Non-pigmented ciliary epithelial cell (primary cell): ENCODE measurements at places on chromosomes 6 and 20.
A peak's percentile ranks its signal among the peaks of the same experiment; 100 is the strongest.

DNA sequence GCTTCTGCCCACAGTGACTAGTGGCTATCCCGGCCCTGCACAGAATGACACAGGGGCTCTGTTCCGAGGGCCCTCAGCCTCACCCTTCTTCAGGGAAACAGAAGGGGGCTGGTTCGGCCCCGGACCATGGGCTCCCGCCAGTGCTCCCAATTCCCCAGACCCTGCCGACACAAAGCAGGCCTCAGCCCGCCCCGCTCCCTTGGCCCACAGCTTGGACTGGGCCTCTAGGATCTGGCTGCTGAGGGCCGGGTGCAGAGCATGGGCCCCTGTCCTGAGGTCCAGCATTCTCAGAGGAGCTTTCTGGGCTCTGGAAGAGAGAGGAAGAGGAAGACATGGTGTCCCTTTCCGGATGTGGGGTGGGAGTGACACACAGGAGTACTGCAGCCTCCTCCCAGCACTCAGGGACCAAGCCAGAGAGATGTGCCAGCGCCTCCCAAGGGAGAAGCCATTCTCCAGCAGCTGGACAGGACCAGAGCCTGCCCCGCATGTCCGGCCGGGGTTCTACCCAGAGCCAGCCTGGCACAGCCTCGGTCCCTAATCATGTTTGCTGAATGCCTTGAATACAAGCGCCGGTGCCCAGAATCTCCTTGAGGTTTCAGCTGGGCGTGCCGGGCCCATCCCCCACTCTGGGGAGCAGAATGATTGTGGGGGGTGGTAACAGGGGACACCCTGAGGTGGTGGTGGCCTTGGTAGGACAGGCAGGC lies 23.9 kb downstream of the C20orf203 start:
- no peak for DNase-seq

DNA sequence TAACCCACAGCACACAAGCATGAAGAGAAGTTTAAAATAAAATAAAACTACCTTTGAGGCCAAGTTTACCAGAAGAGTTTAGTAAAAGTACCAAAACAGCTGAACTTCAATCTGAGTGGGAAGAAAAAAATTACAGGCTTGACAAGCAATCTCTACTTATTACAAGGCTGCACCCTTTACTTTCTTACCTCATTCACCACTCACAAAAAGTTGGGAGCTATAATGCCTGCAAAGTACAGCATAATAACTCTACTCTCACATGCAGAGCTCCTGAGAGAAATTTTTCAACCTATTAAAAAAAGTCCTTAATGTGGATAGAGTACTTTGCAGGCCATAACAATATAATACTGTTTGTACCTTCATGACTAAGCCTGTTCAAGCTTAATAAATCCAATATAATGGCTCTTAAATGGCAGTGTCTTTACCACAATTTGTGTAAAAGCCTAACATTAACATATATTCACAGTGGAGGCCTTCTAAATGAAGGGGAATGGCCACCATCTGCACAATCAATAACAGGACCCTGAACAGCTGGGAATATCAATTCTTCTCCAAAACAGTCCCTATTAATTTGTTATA lies 103.1 kb downstream of the DST start:
- no peak for DNase-seq

GRCh38 chr6:148242180-148242579 lies 100.5 kb upstream of the SASH1 start:
- DNase-seq, result no peak

GRCh38 chr20:25865715-25866656 lies 169.3 kb upstream of the ZNF337 start:
- DNase-seq, result no peak

DNA sequence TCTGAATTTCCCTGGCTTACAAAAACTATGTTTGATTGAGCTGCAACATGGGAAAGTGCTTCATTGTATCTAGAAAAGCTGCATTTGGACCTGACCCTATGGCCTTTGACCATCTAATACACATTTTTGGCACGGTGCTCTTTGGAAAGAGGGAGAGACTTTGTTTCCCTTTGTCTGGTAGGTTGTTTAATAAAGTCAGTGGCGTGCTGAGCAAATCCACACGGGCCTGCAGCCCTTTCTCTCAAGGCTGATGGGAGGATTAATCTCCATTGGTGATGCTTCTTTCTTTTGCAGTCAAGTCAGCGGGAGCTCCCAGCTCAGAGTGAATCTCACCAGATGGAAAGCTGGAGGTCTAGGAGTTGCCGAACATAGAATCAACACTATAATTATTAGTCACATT lies 314.7 kb upstream of the CNR1 start:
- DNase-seq, result no peak

DNA sequence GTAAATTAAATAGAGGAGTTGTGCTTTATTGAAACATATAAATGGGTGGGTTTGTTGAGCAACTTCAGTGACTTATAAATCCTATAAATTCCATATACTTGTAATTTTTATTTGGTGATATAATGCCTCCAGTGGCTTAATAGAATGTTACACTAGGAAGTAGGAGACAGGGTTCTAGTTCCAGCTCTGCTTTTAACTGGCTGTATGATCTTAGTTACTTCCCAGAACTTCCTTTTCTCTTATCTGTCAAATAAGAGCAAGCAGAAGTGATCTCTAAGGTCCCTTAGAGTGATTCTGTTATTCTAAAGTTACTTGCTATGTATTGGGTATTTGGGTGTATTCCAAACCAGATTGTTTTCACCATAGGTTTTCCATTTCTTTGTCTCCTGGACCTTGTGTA lies 10.2 kb downstream of the ZSCAN23 start:
- DNase-seq, result no peak

GRCh38 chr6:21270636-21271201 lies 322.8 kb upstream of the SOX4 start:
- no peak for DNase-seq

DNA sequence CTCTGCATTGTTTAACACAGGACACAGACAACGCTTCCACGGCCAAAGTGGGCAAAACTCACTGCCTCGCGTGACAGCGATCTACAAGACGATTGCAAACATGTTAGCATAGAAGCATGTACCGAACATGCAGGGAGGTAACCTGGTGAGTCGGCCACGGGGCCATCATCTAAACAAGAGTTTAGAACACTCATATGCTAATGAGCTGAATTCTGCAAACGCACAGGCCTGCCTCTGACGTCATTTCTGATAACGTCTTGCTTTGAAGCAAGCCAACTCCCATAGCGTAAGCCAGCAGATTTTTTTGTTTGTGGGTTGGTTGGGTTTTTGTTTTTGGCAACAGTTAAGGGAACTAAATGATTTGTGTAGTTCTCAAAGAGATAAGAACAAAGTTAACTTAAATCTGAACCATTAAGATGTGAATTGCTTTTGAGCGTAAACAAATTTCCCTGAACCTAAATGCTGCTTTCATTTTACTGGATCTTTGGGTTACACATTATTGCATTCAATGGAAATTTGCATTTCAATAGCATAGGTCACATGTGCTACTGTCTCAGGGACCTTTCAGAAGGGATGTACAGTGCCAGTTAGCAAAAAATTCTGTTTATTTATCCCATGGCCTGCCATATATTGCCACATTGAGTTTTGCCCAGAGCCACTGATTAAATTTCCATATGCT lies 184.5 kb upstream of the PDE10A start:
- DNase-seq, result no peak

DNA sequence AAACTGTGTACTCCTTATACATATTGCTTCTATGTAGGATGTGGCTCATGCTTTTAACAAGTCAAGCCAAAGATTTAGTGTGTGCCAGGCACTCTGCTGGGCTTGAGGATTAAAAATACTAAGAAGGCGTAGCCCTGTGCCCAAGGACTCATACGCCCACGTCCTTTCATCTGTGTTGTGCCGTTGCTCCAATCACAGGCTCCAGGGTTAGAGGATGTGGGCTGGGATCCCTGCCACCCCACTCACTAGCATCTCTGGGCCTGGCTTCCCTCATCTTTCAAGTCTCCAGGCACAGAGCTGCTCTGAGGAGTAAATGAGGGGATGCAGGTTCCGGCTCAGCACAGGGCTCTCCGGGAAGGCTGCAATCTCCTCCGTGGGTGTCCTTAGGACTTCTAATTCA lies 214.2 kb downstream of the SYNDIG1 start:
- DNase-seq, result no peak

DNA sequence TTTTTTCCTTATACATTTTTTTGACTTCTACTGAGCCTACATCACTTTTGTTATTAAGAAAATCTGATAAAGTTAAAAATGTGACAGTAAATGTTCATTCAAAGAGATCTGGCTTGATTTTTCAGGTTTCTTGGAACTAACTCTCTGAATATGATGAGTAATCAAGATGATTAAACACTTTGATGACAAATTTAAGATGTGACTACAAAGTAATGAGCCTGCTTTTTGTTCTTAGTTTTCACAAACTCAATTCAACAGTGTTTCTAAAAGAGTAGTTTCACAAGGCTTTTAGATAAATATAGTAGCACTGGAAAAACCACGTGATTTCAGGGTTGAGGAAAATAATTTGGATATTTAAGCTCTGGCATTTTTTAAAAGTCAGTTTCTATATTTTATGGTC lies 37.9 kb upstream of the HDDC2 start:
- no peak for DNase-seq

- DNase-seq, result no peak
These were observed 27.0 kb downstream of the NUP153 start for GRCh38 chr6:17679726-17680125.

DNA sequence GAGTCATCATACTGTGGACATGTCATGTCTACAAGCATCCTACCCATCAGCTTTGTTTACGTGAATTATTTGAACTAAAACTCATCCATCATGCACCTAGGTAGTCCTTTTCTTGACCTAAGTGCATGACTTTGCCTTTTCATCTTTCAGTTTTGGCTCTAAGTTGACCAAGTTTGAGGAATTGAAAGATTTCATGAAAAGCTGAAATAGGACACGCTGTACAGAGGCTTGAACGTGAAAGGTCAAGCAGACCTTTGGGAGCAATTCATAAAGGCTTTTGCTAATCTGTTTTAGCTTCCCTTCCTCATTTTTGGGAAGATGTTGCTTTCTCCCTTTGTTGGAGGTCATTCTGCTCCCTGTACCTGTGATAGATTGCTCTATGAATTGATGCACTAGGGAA lies 55.1 kb upstream of the MLIP start:
- no peak for DNase-seq

DNA sequence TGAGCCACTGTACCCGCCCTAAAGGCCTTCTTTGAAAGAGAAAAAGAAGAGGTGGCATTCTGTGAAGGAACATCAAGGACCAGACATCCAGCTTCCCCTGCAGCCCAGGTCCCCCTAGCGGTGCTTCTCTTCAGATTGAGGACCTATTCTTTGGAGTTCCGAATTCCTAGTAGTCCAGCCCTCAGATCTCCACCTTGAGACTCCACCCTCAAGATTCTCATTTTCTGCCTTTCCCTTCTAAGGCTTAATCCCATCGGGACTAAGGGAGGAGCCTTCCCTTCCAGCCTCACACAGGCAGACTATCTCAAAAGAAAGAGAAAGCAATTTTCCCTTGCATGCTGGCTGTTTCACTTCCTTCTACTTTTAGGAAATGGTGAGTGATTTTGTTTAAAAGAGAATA lies 32.5 kb downstream of the MUC22 start:
- DNase-seq, result no peak

GRCh38 chr20:3901028-3901705 lies 12.0 kb downstream of the PANK2 start:
- no peak for DNase-seq

DNA sequence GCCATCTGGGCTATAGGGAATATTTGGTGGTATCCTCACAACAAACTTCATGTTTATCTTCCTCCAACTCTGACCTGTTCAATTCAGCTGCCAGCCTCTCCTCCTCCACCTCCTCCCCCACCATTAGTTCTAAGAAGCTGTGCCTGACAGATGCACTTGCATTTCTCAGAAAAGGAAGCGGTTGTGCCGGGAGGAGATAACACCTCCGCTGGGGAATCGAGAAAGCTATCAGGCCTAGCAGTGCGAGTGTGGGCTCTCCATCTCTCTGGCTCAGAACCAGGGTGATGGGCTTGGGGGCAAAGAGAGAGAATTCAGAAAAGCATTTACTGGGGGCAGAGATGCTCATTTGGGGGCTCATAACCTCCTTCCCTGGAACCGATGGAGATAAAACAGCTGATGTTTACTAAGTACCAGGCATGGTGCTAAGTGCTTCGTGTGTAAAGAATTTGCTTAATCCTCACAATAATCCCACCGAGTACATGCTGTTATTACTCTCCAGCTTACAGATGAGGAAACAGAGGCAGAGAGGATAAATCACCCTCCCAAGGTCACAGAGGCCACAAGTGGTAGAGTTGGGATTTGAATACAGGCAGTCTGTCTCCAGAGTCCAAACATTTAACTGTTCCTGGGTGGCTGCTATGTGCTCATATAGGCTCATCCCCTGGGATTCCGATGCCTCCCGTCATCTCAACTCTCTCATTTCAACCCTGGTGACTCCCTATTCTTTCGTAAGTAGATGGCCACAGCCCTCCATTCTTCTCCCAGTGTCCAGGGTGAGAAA lies 38.3 kb downstream of the COX4I2 start:
- no peak for DNase-seq

- no peak for DNase-seq
These were observed 95.9 kb upstream of the EMILIN3 start for GRCh38 chr20:41462372-41463161.

DNA sequence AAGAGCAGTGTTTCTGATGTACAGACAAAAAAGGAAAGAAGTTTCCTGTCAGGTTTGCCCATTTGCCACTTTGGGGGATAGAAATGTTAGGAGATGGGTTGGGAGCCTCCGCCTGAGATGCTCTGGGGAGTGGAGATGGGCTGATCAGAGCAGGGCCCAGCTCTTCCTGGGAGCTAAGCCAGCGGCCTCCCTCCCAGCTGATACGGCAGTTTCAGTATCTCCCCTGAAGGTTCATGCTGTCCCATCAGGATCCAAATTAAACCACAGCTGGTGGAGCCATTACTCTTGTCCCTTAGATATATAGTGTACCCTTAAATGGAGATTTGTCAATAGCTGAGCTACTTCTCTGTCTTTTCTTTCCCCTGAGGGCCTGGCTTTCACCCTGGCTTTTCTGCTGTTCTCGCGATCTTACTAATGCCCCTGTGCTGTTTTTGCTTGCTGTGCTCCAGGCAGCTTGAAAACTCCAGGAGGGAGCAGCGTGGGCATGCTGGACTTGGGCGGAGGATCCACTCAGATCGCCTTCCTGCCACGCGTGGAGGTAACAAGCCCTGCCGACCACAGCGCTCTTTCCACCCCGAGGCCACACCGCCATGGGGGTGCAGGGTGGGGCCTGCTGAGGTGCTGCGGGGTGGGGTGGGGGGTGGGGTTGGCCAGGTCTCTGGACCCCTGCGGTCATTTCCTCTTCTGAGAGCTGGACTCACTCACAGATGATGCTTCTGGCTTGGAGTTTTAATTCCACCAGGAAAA lies 20.9 kb downstream of the ENTPD6 start:
- DNase-seq, result no peak

DNA sequence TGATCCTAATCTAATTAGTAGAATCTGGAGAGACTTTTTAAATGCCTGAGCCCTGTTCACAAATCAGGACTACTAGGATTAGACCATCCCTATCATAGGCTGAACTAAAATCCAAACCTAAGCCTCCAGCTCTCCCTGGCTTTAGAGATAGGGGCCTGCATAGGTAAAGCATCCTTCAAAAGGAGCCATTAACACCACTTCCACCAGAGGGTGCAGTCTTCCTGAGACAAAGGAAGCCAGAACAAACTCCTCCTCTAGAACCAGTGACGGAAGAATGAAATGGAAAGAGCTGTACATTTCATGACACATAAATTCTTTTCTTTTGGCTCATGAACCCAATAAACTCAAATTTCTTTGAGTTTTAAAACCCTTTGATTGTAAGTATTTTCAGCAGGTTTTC lies 291.2 kb upstream of the ADGRB3 start:
- DNase-seq, result peak; percentile 55
